ENCODE measurements at places on chromosomes 5 and 9.

- peak; percentile 27 for DNase-seq
Measured at GRCh38 chr5:7245121-7245651, 150.8 kb upstream of the ADCY2 start.

DNA sequence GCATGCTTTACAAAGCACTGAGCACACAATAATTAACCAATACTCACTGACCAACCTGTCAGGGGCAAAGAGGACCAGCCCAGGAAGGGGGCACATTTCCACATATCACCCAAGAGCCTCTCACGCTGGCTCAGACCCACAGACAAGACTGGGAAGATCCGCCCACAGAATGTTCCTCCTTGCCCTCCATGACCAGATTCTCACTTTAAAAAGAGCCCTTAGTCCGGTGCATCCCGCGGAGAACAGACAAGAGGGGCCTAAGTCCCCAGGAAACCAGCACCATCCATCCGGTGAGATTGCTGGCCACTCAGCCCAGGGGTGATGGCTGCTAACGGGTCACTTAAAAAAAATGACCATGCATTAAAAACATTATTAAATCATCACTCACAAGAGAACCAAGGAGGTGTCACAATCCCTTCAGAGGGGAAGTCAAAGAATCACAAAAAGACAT is 32.9 kb downstream of the SEMA4D start:
- no peak for DNase-seq

DNA sequence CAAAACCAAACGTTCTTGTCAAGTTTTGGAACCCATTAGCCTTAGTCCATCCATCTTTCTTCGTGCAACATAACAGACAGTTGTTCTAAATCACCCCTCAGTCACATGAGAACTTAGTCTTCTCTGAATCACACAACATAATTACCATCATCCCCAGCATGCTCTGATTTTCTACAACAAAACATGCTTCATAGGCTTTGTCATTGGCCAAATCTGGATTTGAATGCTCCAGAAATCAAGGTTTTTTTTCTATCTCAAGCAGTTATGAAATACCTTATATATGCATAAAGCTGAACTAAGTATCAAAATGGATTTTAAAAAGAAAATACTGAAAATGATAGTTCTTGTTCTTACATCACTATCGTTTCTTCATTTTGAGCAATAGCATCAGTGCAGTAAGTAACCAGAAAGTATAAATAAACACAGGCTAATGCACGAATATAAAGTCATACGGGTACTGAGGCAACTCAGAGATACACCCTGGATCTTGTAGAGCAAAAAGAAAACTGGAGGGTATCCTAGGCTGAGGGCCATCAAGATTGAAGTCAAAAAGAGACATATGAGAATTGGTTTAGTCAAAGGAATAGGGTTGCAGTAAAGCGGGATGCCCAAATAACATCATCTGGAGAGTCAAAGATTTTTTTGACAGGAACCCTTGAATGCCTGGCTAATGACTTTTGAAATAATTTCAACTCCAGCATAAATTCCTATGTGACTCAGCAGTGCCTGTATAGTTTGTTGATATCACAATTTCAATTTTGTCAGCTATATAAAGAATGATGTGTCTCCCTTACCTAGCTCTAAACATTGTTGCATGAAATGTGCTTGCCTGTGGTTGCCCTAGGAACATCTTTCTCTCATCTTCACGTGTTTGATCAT is 164.7 kb downstream of the ADAMTSL1 start:
- DNase-seq: no peak

DNA sequence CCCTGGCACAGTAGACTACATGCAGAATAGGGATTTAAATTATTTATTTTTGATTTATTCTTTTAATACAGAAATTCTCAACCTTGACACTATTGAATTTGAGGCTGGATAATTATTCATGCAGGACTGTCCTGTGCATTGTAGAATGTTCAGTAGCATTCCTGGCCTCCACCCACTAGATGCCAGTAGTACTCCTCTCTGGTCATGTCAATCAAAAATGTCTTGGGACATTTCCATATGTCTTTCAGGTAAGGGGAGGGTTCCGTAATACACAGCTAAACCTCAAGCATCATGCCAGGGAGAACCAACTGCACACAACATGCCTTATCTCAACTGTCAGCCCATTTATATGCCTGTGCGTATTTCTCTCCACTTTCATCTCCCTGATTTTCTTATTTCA is 231.8 kb downstream of the BRINP1 start:
- no peak for DNase-seq

DNA sequence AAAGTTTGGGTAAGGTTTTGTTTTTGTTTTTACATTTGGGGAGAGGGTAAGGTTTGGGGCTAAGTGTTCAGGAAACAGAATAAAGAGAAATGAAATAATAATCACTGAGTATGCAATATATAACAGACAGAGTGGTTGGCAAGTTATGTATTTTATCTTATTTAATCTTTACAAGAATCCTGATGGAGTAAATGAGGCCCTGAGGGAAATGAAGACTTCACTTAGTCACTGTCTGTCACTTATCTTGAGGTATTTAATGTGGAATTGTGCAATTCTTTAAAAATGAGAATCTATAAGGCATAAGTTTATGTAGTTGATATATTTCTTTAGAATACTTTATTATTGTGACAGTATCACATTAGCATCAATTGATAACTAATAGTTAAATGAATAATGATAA is 48.1 kb downstream of the TEK start:
- DNase-seq: no peak

- DNase-seq: no peak
Measured at GRCh38 chr9:93079371-93079770, 16.6 kb upstream of the CARD19 start.

DNA sequence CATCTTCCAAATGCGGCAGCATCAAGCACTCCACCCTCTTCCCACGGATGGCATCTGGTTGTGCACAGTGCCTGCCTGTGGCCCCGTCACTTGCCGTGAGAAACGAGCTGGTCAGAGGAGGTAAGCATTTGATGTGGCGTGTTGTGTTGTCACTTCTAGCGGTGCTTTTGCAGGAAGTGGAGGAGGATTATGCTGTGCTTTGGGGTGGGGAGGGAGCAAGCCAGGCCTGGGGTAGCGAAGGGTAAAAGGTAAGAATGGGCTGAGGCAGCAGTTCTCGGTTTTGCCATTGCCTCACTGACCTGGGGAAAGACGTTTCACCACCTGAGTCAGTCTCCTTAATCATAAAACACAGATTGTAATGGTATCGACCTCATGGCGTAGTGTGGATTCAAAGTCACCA is 2.3 kb upstream of the POMT1 start:
- DNase-seq: no peak

DNA sequence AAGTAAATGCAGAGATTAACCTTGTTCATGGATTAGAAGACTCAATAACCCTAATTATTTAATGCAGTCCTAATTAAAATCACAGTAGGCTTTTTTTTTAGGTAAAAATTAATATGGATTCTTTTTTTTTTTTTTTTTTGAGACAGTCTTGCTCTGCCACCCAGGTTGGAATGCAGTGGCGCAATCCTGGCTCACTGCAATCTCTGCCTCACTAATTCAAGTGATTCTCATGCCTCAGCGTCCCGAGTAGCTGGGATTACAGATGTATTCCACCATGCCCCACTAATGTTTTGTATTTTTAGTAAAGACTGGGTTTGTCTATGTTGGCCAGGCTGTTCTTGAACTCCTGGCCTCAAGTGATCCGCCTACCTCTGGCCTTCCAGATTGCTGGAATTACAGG is 40.6 kb downstream of the DENND4C start:
- no peak for DNase-seq

All from epithelial cell of prostate (primary cell).